ENCODE measurements at places on chromosomes 5 and 9.

- DNase-seq: no peak
Measured at GRCh38 chr9:2664174-2665065, 42.8 kb downstream of the VLDLR start.

- no peak for DNase-seq
Measured at GRCh38 chr5:29230591-29230990, 1962.9 kb upstream of the CDH6 start.

DNA sequence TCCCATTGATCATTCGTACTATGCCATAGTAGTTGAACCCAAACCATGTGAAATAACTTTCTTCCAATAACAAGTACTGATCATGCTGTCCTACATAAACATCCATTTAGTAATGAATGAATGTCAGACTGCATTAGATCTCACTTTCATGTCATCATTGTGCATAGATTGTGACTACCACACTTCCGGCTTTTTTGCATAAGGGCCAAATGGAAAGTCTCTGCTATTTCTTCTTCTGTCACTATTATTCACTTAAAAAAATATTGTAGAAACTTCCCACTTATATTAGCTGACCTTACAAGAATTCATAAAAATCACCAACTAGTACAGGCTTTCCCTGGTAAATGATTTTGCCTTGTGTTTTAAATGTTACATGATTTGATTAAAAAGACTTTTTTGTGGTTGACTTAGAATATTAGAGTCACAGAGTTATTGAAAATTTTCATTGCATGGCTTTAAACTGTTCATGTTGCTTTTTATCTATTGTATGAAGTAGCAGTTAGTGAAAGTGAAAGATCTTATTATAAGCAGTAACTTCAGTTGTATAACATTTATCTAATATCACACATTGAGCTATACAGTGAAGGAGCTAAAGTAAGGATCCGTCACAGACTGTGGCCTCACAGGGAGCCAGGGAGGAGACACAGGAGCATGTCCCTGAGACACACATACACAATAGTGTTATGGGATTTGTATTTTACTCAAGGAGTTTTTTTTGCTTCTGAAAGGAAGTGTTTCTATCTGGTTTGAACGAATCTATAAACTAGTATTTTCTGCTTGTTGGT is 33.9 kb downstream of the LMNB1 start:
- no peak for DNase-seq

GRCh38 chr9:135109650-135110049 is 22.2 kb downstream of the OLFM1 start:
- no peak for DNase-seq

DNA sequence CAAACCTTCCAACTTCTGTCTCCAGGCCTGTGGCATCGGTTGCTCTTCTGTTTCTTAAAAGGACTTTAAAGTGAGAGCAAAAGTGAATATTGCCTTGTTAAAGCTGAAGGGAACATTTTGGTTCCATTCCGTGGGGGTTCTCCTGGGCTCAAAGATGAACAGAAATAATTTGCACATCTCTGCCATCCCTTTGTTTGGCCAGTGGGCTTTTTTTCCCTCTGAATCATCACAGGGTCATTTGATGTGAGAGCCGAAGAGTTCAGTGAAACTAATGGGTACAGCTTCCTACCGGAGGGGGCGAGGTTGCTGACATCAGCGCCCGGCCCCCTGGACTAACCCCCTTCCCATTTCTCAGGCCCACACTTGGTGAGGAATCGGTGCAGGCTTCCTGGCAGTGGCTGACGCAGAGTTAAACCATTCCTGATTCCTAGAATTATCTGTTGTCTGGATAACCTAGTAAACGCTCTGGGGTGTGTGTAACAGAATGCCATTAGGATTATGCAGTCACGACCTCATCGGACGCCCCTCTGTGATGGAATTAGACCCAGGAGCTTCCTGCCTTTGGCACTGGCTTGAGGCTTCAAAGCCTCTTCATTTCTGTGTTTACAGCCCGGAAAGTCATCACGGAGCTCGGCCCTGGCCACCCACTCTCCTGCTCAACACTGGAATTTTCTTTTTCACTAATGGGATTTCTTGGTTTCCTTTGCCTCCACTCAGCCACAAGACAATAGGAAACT is 61.6 kb upstream of the RPL26L1 start:
- DNase-seq: no peak

- DNase-seq: no peak
Measured at GRCh38 chr5:73663161-73663859, 37.3 kb downstream of the ARHGEF28 start.

GRCh38 chr5:114504560-114504959 is 142.7 kb downstream of the KCNN2 start:
- no peak for DNase-seq

DNA sequence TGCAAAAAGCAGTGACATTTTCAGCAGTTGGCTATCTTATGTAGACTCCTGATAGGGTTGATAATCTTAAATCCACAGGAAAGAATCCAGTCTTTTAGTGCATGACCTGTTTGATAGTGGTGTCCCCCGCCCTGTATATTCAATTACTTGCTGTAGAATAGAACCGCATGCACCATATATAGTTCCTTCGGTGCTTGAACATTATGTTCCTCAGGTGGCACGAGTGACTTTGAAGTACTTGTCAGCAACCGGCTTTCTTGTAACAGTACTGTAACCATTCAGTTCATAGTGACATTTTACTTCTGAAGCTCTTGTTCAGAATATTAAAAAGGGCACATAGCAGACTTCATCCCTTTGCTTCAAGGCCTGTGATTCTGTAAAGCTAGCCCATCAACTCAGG is 163.2 kb upstream of the KLF9 start:
- no peak for DNase-seq

GRCh38 chr5:114957384-114957783 is 212.3 kb downstream of the TRIM36 start:
- no peak for DNase-seq

GRCh38 chr5:2549354-2549753 is 202.1 kb downstream of the IRX2 start:
- DNase-seq: no peak

- DNase-seq: no peak
Measured at GRCh38 chr5:1748271-1748670, 51.4 kb downstream of the MRPL36 start.

- DNase-seq: no peak
Measured at GRCh38 chr5:95220381-95220780, 64.5 kb downstream of the MCTP1 start.

DNA sequence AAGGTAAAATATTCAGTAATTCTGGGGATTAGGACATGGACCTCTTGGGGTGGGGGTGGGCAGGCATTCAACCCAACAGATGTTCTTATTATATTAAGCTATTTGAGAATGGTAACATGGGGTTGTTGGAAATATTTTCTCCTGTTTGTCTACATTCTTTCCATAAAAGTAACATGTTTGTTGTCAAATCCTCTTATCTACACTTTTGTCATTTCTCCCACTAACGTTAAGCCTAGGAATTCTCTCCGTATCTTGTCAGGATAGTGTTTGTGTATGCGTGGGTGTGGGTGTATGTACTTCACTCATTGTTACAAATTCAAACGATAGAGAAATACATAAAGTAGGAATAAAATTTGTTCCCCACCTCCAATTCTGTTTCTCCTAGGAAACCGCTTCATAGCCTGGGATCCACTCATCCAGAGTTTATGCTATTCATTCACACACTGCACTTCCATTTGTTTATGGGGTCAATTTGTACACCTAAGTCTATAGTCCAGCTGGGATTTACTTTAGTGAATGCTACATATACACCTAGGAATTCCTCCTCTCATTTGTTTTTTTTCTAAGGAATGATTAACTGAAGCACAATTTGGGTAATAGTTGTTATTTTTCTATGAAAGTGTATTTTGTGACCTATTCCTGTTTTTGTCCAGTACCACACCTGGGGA is 216.8 kb downstream of the DCP2 start:
- DNase-seq: no peak

GRCh38 chr5:78483809-78484521 is 123.5 kb downstream of the SCAMP1 start:
- peak; percentile 31 for DNase-seq

- no peak for DNase-seq
Measured at GRCh38 chr5:118533156-118533555, 455.2 kb downstream of the DTWD2 start.

GRCh38 chr5:27316271-27316650 is 277.9 kb upstream of the CDH9 start:
- no peak for DNase-seq

DNA sequence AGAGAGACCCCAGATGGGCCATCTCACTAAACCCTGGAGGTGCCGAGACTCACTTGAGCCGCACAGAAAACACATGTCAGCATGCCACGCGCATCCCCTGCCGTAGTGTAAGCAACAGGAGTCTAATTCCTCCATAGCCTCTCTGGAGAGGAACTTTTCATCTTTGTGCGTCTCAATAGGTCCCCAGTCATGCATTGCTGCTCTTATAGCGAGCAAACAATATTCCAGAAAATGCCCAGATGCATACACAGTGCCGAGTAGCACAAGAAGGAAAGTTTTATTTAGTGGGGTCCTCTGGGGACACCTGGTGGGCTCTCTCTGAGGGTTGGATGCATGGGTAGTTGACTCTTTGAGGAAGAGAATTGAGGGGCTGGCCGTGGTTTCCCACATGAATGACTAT is 97.9 kb upstream of the DAP start:
- DNase-seq: no peak

- no peak for DNase-seq
Measured at GRCh38 chr9:94212091-94212490, 47.0 kb upstream of the ZNF169 start.

DNA sequence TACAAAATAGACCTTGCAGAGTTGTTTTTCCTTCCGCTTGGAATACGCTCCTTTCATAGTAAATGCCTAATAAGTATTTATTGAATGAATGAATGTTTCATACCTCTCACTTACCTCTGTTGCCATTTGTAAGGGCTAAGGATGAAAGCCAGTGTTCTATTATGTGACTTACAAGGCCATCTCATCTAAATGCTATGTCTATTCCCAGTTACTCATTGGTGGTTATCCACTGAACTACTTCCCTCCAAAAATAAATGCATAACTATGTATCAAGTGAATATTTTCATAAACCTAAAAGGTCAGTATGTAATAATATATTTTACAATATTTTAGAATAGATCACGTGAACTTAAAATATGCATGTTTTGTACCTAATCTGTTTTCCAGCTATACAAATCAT is 670.5 kb upstream of the RGMB start:
- no peak for DNase-seq

DNA sequence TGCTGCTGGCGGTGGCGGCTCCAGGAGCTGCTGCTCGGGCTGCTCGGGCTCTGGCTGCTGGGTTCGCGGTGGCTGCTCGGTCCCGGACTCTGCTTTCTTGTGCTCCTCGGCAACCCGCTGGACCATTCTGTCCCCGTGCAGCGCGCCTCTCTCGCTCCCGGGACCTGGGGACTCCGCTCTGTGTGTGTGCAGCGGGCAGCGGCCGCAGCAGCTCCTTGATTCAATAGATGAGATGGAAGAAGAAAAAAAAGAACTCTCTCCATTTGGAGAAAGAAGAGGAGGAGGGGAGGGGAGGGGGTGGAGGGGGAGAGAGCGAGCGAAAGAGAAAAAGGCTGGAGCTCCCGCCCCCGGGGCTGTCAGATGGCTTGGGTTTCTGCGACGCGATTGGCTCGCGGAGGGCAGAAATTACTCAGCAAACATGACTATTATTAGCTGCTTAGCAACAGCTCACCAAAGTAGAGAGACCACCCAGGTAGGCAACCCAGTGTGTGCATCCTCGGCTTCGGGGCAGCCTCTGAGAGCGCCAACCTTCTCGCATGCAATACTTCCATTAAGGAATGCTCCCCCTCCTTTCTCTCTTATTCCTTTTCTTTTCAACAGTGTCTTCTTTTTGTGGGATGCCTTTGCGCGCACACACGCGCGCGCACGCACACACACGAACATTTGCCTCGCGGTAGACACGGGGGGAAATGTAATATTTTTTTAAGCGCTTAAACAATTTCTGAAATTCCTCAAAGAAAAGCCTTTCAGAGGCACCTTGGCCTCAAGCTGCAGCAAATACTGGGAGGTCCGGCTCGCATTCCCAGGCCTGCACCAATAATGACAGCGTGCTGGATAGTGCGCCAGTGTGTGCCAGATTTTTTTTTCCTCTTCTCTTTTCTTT is 7.6 kb downstream of the PTCH1 start:
- DNase-seq: peak; percentile 85

DNA sequence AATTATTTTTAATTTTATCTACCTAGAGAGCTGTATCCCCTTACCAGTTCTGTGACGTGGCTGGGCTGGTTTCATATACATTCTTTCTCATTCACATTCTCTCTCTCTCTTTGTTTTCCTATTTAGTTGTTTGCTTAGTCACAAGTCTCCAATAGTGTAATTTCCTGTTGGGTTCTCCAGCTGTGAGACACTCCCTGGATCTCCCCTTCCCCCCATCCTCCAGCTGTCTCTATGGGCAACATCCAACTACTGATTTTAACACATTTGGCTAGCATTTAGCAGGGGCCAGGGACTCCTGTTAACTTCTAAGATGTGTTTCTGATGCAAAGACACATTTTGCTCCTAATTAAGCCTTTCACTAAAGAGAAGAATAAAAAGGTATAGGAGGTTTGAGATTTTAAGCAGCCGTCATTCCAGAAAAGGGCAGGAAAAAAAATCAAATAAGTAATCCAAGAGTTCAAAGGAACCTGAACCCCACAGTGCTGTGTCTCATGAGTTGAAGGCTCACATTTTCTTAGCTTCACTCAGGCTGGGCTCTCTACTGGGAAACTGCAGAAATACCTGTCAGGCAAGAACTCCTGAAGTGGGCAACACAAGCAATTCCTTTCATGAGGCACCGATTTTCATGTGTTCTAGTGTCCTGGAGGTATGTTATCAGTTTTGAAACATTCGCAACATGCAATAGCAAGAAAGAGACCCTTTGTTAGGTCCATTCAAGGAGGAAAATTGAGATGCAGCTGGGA is 198.7 kb upstream of the C9orf72 start:
- DNase-seq: no peak

DNA sequence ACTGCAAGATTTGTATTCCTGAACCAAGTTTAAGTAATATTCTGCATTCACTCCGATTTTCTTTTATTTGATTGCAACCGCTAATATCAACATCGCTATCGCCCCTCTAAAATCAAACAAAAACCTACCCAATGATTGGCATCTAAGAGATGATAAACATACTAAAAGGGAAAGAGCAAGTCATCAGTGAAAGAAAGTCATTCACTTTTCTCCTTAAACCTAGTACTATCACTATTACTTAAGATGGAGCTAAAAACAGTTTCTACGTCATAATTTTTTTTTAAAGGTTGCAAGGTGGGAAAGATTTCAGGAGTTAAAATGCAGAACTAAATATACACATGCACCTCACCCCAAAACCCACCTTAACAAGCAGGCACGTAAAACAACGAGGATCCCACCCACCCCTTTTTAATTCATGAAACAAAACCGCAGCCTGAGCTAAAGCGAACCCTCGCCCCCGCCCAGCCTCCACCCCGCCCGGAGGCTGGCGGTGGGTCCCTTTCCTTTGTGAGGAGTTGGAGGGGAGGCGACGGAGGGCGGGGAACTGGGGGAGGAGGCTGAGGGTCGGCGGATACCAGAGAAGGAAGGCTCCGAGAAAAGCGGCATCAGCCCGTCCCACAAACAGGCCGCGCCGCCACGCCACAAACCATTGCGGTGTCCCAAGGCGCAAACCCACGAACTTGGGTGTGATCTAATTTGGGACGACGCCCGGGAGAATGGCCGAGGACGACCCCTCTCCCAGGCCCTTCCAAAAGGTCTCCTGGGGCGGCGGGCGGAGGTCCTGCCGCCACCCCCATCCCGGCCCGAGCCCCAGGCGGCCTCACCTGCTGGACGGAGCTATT is 861 bp downstream of the UBQLN1 start:
- peak; percentile 6 for DNase-seq

- DNase-seq: no peak
Measured at GRCh38 chr5:9302218-9302617, 243.7 kb downstream of the SEMA5A start.

- no peak for DNase-seq
Measured at GRCh38 chr5:137072361-137073115, 426.6 kb downstream of the SPOCK1 start.

- DNase-seq: no peak
Measured at GRCh38 chr5:64775291-64775690, 6.6 kb downstream of the CWC27 start.

Data from NCI-H526 (cell line).